ENCODE measurements at places on chromosomes 1 and 21. TPM values are rescaled to one million over a fixed set of nuclear protein-coding genes. Genes with fewer than 3 reads are reported as not detected.

GRCh38 chr1:77487631-77488030, 194.8 kb downstream of the ZZZ3 start:
- DNase-seq: no peak

Gene SYT11
- total RNA-seq: 0.12 TPM

DNA sequence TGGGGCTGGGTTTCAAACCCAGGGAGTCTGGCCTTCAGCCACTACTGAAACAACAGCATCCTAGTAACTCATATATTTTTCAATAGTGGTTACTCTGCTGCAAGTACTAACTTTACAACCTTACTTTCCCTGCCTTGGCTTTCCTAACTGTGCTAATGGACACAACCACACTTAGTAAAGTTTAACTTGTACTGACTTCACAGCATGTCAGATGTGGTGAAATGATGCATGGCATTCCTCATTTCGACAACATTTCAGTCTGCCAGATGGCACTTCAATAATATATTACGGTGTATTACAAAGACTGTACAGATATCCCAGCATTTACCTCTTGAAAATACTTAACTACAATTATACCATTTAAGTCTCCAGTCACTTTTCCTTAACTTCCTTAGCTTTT, 27.8 kb downstream of the LRRC7 start:
- no peak for DNase-seq

Gene NUF2
- 0.33 TPM for total RNA-seq

GRCh38 chr1:160726114-160726497, 12.9 kb upstream of the SLAMF7 start:
- DNase-seq: peak; percentile 49

- DNase-seq: no peak
Observed at GRCh38 chr1:11320153-11320936, 47.3 kb downstream of the UBIAD1 start.

DNA sequence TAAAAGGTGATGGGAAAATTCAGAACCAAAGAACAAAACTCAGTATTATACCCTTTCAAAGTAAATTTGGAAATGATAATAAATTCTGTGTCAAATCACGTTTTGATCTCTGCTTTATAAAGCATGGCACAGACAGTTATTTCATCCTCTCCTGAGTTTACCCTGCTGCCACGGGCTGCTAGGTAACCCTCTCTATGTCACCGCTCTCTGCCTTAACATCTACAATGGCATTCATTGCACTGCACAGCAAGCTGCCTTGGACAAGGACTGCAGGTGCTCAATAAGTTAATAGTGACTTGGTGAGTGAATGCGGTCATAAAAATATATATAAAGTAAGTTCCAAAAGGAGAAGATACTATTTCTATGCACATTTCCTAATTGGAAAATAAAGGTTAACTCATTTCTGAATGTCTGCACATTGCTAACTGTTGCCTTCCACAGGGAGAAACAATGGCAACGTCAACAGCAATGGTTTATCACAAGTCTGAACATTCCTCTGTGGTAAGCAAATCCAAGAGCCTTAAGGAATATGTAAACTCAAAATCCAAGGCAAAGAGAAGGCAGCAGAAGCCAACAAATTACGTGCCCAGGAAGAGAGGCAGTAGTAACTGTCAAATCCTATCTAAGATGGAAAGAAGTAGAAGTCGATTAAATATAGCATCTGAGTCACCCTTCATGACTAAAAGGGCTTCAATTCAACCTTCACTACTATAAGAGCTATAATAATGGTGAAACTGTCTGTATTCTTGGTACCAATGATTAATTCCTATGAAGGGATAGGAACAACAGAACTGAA, 19.4 kb downstream of the FYB2 start:
- DNase-seq: peak; percentile 19

DNA sequence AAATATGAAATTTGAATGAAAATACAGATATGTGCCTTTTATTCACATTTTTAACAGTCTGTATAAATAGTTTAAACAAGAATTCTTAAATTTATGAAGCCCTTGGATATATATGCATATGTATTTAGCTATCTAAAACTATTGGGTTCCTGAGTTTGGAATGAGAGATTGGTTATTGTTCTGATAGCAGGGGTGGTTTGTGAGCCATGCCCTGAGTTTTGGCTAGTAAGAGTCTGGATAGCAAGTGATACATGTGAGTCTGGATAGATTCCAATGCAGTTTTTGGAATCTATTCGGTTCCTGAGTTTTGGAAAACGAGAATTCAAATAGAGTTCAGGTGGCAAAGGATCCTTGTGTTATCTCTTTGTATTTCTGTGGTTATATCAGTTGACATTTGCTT, 2.8 kb downstream of the MAN1A2 start:
- DNase-seq: no peak

Gene F13B
- not detected for total RNA-seq

Gene TRPM2
- total RNA-seq: 14.0 TPM

Gene LCE1C
- 11.1 TPM for total RNA-seq

DNA sequence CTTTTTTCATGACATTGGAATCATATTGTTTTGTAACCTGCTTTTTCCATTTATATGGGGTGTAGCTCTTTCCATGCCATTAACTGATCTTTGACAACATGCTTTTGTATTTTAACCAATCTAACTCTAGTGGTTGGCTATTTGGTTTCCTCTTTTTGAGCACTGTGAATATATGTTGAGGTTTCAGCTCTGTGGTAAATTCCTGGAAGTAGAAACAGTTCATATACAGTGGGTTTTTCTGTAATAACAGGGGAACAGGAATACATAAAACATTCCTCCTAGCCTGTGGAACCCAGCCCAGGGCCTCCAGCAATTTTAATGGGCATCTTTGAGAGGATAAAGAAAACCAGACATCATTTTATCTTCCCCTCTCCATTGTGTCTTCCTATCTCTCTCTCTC, 17.4 kb downstream of the AZIN2 start:
- no peak for DNase-seq

Gene PLPPR5
- not detected for total RNA-seq

DNA sequence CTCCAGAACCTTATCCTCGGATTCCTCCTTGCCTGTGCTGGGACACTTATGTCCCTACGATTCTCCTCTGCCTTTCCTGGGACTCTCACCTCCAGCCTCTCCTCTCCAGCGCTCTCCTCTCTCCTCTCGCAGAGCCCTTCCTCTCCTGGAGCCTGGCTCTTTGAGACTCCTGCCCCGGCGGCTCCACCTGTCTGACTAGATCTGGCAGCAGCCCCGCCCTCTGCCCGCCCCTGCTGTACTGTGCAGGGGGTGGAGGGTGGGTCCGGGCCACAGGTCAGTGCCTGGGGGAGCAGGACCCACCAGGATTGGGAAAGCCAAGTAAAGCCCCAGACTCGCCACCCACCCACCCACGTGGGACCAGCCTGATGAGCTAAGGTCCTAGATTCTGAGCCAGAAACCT, 1.6 kb downstream of the ELOVL1 start:
- DNase-seq: peak; percentile 56

DNA sequence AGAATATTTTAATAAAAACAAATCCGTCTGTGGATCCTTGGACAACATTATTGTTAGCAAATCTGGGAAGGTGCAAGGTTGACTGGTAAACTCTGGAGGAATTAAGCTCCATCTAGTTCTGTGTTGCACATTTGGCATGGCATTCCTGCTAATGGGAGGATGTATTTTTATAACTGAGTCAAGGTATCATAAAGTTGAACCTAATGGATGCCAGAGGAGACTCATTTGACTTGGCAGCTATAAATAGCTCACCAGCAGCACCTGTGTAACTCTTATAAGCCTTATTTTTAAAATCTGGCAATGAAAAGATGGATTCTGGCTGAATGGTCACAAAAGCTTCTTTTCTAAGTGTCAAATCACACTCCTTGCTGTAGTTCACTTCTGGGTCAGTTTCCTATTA, 118.5 kb upstream of the ADAMTS5 start:
- no peak for DNase-seq

Gene SGIP1
- not detected for total RNA-seq

Gene NLRP3
- total RNA-seq: 3.0 TPM

Gene ITLN1
- total RNA-seq: not detected

GRCh38 chr1:186904361-186904760, 75.6 kb downstream of the PLA2G4A start:
- DNase-seq: no peak

Gene HEYL
- total RNA-seq: not detected

DNA sequence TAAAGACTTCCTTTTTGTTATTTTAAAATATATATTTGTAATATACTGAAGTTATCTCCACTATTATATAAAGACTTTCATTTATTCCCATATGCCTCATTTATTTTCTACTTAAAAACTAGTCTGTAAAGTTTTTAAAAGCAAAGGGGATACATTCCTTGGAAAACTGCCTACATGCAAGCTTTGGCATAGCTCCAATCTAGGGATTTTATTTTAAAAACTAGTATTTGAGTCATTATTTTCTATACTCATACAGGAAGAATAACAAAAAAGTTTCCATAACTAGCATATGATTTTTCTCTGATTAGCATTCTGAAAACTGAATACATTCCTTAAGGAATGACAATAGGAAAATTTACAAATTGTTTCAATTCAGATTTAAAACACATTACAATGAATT, 88.9 kb downstream of the COL24A1 start:
- DNase-seq: no peak

Gene DENND2D
- total RNA-seq: 1.6 TPM

- no peak for DNase-seq
Observed at GRCh38 chr1:101330427-101331130, 93.8 kb downstream of the S1PR1 start.

DNA sequence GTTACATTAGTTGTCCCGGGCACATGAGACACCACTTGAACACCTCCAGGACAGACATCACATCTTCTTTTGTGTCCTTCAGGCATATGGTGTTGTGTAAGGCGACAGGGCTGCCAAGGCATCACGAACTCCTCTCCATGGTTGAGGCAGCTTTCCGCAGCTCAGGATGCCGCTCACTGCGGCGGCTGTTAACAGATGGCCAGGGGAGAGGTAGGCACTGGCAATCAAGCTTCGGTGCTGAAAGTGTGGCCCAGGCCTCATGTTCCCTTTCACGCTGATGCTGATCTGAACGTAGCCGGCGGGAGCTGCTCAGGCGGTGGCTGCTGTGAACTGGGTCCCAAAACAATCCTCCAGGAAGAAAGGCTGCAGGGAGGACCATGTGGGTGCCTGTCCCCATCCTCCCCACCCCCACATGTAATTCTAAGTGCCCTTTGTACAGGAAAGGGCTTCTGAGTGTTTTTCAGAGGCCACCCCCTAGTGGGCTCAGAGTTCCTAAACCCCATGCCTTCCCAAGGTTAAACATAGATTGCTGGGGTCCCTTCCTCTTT, 287.1 kb upstream of the AJAP1 start:
- no peak for DNase-seq

Gene CFHR1
- total RNA-seq: not detected

DNA sequence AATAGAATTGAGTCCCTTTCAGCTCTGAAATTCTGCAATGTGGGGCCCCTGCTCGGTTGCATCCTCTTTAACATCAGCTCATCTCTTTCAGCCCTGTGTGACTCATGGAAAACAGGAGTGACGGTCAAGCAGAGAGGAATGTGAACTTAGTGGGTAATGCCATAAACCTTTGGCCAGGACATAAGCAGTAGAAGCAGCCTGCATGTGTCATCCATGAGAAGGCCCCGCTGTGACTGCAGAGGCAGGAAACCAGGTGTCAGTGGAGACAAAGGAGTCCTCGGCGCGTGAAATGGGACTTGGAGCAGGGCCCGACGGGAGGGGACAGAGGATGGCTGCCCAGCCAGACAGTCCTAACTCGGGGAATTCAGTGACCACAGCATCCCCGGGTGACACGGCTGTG, 21.1 kb upstream of the EPHB2 start:
- peak; percentile 71 for DNase-seq

- DNase-seq: no peak
Observed at GRCh38 chr1:11502516-11502915, 23.6 kb downstream of the DISP3 start.

- DNase-seq: peak; percentile 5
Observed at GRCh38 chr1:22665752-22666151, 12.7 kb downstream of the C1QB start.

Gene CBR3
- 1.2 TPM for total RNA-seq

GRCh38 chr1:172938681-172939080, 112.1 kb downstream of the TNFSF18 start:
- peak; percentile 52 for DNase-seq

Gene KRTAP7-1
- total RNA-seq: not detected

DNA sequence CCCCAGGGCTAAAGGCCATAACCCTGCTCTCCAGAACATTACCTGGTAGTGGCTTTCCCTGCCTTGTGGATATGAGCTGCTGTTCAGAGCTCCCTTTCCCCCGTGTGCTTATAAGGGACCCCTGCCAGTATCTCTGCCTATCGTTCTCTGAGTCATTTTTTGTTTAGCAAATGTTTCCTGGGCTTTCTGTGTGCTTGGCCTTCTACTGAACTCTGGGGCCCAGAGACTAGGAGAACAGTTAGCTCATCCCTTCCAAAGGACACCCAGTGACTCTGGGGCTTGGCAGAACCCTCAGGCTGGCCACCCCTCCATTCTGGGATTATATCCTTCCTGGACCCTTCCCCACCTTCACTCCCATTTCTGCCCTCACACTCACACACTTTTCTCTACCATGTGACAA, 80.8 kb upstream of the POU3F1 start:
- DNase-seq: no peak

Gene ALX3
- not detected for total RNA-seq

Gene ZNF697
- 7.3 TPM for total RNA-seq

DNA sequence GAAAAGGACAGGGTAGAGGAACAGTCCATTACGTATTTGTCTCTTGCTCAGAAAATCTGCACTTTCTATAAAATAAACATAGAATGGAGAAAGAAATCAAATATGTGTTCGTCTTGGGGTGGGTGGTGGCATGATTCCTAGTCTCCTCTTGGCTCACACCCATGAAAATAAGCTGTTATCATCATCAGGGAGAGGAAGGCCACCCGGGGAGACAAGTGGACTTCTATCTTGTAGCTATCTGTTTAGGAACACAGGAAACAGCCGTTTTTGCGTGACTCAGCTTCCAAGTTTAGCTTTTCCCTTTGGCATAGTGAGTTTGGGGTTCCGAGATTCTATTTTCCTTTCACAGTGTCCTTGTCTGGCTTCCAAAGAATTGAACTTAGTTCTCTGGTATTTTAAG, 622.3 kb downstream of the PTPRU start:
- no peak for DNase-seq

DNA sequence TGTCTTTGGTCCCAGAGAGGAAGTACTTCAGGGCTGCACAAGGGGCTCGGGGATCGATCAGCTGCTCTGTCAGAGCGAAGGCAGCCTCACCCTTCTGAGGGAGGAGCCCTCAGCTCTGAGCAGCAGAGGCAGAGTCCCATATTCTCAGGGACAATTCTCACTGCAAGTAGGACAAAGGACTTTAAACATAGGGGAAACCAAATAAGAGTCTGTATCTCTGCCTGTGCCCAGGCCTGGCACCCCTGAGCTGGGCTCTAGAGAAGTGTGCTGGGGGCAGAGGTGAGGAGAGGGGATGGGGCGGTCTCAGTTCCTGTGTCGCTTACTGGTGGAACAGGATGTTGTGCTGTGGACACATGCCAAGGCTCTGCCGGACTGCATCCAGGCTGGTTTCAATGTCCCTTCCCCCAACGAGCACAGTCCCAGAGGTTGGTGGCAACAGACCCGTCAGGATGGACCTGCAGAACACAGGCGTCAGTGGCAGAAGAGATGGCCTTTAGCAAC, 76.6 kb downstream of the ABCA4 start:
- DNase-seq: no peak

Gene FALEC
- not detected for total RNA-seq
